ENCODE measurements at places on chromosomes 16 and 17.

- DNase-seq = no peak
Observed at GRCh38 chr16:54359081-54359480, 72.5 kb upstream of the IRX3 start.

DNA sequence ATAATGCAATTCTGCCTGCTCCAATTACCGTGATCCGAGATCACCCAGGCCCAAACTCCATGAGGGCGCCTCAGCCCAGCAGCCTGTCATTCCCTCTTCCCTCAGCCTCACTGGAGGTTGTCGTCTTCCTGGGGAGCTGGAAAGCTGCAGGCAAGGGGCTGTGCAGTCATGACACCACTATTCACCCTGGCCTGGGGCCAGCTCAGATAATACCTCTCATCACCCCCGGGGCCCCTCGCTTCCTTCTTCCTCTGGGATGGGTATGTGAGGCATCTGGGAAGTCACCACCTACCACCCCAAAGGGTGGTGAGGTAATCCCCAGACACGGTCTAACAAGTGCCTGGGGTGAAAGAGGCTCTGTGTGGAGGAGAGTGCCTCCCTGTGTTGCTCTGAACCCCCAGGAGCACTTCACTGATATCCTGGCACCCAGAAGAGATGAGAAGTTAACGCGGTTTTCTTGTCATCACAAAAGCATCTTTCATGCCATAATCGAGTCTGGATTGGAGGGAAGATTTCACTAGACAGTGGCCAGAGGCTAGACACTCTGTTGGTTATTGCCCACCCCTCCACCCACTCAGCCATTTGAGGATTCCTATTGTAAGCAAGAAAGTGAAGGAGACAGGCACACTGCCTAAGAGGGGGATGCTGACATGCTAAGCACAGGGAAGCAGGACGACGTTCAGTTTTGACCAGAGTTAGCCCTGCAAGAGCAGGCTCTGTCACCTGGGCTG lies 18.4 kb downstream of the CFAP20 start:
- peak; percentile 59 for DNase-seq

- DNase-seq = no peak
Observed at GRCh38 chr17:74526681-74527080, 4.6 kb downstream of the CD300LB start.

DNA sequence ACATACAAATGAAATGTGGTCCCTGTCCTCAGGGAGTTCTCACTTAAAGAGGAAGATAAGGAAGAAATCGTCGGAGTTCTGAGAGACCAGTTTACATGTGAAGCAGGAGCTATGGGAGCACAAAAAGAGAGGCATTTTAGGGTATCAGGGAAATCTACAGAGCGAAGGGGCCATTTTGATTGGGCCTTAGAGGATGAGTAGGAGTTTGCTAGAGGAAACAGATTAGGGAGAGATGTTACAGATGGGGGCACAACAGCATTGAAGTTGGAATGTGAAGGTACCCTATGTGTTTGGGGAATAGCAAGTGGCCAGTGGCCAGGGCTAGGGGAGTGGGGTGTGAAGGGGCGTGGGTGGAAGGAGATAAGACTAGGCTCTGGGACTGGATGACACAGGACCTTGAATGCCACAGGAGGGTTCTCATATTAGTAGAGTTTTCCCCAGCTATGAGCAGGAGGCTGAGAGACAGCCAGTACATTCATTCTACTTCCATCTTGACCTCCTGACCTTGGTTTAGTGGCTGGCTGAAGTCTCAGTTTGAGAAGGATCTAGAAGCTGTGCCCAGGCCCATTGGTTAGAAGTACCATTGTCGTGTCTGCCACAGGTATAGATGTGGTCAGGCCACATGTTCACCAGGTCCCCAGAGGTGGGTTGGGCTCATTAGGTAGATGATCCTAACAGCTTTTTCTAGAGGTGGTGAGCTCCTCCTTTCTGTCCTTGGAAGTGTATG lies 34.8 kb downstream of the CPNE2 start:
- DNase-seq = no peak

DNA sequence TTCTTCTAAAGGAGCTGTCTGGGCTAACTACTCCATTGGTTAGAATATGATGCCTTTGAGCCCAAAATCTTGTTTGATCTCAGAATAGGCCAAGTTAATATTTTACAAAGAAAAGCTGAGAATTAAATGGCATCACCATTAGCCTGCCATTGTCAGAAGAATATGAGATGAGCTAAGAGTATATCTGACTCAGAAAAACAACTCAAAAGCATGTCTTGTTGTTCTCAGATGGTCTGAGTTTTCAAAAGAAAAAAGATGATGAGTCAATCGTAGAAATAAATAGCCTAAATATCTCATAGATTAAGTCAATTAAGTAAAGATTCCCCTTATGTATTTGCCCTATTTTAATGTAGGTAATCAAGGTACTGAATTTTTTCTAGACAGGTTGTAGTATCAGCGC lies 197.1 kb upstream of the TBX2 start:
- DNase-seq = no peak

DNA sequence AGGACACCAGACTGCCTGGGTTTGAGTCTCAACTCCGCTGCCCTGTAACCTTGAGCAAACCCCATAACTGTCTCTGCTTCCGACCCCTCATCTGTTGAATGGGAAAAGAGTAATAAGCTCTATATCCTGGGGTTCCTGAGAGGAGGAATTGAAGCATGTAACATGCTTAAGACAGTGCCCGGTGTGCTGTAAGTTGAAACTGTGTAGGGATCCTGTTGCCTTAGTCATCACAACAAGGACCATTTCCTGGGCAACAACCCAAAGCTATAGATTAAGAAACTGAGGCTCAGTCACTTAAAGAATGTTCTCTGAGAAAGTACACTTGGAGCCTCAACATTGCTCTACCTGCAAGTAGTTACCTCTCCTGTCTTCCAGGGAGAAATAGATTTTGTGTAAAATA lies 23.0 kb downstream of the CDH13 start:
- DNase-seq = no peak

- peak; percentile 67 for DNase-seq
Observed at GRCh38 chr16:30491744-30492308, 19.3 kb downstream of the ITGAL start.

- no peak for DNase-seq
Observed at GRCh38 chr17:63984236-63984635, 11.5 kb upstream of the SCN4A start.

DNA sequence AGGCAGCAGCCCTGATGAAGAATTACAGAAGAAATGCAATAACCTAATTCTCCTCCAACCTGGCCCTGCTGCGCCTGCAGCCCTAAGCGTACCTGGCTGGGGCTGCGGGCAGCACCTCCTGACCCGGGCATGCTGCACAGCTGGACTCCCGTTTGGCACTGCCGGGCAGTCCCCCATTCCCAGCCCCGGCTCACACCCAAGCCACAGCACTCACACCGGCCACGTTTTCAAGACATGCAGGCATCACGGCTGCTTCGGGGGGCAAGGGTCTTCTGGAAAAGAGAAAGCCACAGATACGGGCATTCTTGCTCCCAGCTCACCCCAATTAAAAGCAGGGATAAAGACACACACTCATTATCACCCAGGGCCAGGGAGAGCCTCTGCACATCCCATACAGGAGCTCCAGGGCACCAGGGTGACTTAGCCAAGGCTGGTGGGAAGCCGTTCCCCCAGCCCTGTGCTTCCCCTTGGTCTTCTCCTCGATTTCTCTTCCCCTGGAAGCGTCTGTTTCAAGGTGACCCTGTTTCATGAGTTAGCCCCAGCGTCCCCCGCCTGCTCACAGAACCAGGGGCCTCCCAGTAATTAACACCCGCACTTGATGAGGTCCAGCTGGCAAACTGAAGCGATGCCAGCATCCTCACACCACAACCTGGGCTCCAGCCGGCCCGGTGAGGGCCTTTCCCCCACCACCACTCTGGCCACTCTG lies 216.7 kb downstream of the C16orf78 start:
- no peak for DNase-seq

DNA sequence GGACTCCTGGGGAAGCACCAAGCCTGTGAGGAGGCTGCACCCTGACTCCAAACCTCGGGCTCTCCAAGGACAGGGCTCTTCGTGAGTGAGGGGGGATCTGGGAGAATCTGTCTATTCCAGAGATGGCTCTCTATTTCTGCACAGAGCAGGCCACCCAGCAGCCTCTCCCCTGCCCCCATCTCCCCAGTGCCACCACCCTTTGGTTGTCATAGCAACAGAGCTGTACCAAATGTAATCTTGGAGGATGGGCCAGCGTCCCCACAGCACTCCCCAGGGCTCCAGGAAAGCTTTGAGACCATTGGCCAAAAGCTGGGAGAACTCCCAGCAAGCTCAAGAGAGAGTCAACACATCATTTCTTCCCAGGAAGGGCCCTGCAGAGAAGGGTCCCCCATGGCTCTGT lies 49.3 kb downstream of the ABCC12 start:
- no peak for DNase-seq

DNA sequence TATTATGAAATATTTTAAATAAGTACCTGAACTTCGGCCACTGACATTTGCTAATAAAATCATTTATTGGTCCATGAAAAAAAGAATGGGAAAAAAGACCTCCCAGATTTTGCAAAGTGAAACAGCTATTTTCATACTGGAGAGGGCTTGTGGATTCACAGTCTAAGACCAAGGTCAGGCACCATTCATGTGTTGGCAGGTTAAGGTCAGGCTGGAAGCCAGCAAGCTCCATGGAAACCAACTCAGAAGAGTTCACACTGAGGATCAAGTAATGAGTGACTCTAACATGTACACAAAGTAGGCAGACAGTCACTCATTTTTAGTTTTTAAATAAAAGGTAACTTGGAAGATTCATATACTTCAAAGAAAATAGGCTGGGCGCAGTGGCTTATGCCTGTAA lies 3.4 kb downstream of the DNAJA2 start:
- DNase-seq = no peak
